Hematopoietic multipotent progenitor cell treated with erythropoietin and hydrocortisone succinate and interleukin-3 and kit ligand, for 4 days (in vitro differentiated cells): ENCODE measurements at places on chromosomes 4 and X.

DNA sequence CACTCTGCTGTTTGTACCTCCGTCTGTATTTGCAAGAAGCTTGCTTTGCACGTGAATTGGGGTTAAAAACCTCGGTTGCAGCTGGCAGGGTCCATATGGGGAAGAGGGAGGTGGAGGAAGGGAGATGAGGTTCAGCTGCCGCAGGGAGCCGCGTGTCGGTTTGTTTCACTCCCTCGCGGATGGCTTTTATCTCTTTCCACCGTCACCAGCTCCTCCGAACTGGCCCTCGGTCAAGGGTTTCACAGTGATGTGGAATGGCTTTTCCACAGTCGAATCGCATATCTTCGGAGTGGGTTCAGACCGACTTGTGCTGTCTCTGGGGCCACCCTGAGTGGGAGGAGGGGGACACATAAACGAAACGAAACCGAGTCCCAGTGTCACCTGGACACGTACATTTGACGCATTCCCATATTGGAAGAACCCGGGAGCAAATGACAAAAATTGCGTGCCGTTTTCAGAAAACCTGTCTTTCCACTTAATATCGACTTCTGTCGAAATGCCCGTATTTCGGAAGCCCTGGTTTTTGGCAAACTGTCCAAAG, 929 bp downstream of the ZBTB33 start:
- peak; percentile 76 for DNase-seq

- DNase-seq: peak; percentile 61
Measured at GRCh38 chrX:56728752-56729151, 291 bp upstream of the NBDY start.

DNA sequence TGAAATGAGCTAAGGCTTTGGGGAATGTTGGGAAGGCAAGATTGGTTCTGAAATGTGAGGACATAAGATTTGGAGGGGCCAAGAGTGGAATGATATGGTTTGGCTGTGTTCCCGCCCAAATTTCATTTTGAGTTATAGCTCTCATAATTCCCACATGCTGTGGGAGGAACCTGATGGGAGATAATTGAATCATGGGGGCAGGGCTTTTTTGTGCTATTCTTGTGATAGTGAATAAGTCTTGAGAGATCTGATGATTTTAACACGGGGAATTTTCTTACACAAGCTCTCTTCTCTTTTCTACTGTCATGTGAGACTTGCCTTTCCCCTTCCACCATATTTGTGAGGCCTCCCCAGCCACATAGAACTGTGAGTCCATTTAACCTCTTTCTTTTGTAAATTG, 157.6 kb upstream of the C1QTNF7 start:
- no peak for DNase-seq

DNA sequence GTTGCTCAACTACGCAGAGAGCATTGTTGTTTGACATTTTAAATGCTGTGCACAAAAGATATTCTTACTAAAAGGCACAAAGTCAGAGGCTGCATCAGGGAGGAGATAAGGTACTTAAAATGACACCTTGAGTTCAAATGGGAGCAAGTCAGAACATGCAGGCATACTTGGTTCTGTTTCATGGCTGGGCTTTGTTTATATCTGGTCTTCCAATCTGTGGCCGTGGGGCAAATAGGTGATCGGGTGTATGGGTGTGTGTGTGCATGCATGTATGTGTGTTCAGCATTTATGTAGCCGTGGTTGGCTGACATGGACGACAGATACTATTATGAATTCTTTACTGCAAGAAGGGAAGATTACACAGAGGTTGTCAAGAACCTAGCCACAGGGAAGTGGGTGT, 106.1 kb downstream of the RASL11B start:
- no peak for DNase-seq

GRCh38 chrX:85977218-85977617, 70.1 kb downstream of the CHM start:
- no peak for DNase-seq

GRCh38 chrX:46739736-46740135, 19.2 kb downstream of the SLC9A7 start:
- no peak for DNase-seq

GRCh38 chrX:49934148-49934547, 11.8 kb downstream of the CLCN5 start:
- DNase-seq: no peak

GRCh38 chr4:81758574-81759264, 287.0 kb upstream of the RASGEF1B start:
- peak; percentile 88 for DNase-seq

DNA sequence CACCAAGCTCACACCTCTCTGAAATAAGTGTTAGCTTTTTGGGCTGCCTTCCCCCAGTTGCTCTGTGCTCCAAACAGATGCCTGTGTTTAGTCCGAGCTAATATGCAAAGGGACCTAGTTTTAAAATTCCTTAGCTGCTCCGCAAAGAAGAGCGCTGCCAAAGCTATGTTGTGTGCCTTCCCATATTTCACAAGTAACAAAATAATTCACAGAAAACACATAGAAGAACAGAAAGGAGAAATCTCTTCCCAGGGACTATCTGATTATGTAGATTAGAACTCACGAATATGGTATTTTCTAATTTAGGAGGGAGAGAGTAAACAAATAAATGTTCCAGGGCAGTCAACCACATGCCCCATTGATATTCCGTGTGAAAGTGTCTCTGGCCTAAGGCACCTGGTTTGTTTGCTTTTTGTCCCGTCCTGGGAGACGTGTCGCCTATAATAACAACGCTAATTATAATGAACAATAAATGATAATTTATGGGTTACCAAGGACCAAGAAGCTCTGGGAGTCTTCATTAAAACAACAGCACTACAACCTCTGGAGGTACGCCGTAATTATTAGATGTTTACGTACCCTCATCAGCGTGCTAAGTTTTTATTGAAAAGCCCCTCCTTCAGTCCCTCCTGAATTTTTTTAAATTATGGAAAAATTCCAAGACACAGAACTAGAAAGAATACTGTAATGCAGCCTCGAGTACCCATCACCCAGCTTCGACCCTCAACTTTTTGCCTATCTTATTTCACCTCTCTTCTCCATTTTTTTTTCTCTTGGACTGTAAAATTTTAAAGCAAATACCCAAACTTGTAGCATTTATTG, 1.2 kb upstream of the CCNG2 start:
- DNase-seq: no peak

DNA sequence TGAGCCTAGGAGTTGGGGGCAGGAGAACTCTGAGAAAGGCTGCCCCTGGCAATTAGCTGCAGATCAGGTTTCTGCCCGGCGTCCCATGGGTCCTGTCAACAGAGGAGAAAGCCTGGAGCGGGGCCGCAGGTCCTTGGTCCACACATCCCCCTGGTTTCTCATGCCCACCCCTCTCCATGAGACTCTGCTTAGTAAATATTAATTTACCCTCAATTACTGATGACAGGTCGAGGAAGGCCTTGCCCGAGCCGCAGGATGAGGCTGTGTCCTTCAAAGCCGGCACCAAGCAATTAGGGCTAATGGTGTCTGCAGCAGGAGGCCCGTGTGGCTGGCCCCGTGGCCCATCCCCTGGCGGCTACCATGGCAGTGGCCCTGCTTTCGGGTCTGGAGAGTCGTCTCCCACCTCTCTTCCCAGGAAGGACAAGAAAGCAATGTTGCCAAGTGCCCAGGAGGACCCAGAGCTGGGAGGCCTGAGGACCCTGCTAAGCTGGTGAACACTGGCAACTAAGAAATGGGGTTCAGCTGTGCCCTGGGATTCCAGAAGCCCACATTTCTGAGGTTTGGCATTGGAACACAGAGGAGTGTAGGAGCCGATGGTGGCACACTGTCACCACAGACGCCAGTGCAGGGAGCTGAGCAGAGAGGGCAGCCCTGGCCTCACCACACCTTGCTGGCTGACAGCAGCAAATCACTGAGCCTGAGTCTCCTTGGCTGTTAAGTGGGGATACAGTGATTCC, 114.6 kb downstream of the CPZ start:
- DNase-seq: no peak

- DNase-seq: no peak
Measured at GRCh38 chrX:95441836-95442235, 1242.8 kb upstream of the DIAPH2 start.

GRCh38 chrX:40179283-40179682, 81.5 kb upstream of the BCOR start:
- peak; percentile 55 for DNase-seq

GRCh38 chr4:145730026-145730425, 50.1 kb downstream of the C4orf51 start:
- no peak for DNase-seq

- no peak for DNase-seq
Measured at GRCh38 chr4:184294606-184295133, 77.0 kb upstream of the ENPP6 start.
